T47D (cell line): ENCODE measurements at places on chromosomes 7 and 10.

DNA sequence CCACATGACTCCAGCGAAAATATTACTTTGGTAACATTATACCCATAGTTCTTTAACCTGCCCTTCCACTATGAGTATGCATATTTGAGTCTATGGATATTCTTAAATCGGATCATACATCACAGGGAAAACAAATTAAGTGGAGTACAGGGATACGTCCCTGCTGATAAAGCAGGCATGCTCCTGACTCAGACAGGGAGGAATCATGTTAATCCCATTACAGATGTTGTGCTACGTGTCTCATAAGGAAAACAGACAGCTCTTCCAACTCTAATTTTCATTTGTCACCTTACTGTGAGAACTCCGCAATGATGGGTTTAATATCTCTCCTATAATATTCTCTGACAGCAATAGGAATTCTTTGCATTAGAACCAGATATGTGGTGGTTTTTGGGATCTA is 469.5 kb upstream of the POM121L12 start:
- no peak for DNase-seq

DNA sequence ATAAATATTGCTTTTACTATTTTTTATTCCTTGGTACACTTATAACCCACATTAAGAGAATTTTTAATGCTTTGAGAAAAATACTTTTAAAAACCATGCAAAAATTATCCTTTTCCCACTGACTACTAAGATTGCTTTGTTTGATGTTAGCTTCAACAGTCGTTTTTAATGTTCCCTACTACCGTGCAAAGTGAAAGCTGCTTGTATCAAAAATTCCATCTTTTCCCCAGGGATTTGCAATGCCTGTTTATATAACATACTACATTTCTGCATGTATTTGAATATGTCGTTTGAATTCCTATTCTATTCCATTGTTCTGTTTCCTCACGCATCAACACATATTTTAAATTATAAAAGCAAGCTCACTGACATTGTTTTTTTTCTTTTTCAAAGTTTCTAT is 54.4 kb downstream of the TFPI2 start:
- DNase-seq, result no peak

GRCh38 chr7:94313926-94314325 is 80.8 kb upstream of the COL1A2 start:
- no peak for DNase-seq

GRCh38 chr7:69989551-69989950 is 391.3 kb downstream of the AUTS2 start:
- no peak for DNase-seq

DNA sequence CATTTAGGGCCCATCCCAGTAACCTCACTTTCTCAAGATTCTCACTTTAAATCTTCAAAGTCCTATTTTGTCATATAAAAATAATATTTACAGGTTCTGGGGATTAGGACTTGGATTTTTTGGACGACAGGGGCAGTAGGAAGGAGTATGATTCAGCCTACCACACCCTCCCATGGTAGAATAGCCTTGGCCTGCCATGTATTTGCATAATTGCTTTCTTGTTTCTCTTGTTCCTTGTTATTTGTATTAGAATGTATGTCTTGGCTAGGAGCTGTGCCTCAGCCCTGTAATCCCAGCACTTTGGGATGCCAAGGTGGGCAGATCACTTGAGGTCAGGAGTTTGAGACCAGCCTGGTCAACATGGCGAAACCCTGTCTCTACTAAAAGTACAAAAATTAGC is 92.5 kb downstream of the ELAPOR2 start:
- peak; percentile 15 for DNase-seq

- DNase-seq, result no peak
Measured at GRCh38 chr7:135683609-135684008, 21.3 kb downstream of the STMP1 start.

GRCh38 chr10:75726522-75727483 is 295.4 kb downstream of the LRMDA start:
- DNase-seq, result no peak

DNA sequence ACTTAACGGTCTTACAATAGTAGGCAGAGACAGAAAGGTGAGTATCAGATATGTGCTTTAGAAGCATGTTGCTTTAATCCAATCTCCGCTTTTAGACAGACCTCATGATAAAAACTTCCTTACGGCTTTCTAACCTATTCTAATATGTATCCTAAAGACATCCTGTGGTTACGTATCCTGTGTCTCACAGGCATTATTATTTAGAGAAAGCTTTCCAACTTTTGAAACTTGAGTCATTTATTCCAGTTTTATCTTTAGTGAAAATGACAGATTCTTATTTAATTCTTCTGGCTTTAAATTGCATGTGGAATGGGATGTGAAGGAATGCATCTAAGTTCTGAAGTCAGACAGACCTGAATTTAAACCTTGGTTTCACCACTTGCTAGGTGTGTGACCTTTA is 118.9 kb downstream of the OTUD1 start:
- no peak for DNase-seq

- no peak for DNase-seq
Measured at GRCh38 chr7:86978808-86979506, 80.5 kb downstream of the ELAPOR2 start.

DNA sequence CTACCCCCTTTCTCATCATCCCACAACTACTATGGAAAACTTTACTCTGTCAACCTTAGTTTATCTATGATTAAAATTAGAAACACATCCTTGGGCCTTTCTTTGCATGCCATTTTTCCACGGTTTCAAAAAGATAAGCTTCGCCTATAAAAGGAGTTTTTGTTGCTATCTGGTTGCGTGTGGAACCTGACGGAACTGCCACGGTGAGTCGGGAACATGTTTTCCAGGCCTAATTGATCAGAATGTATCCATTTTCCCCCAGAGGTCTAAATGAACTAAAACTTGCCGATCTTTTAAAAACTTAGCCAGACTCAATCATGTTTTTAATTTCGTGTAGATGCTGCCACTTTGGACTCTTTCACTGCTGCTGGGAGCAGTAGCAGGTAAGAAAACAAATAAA is at the start of gene PNLIP:
Gene PNLIP, plus strand, starts transcription at position 176 of the 400 bp plus-strand sequence. Its CDS starts 162 bp downstream, at position 338.
- DNase-seq, result no peak

- DNase-seq, result no peak
Measured at GRCh38 chr7:28165261-28165660, 15.3 kb downstream of the JAZF1 start.

DNA sequence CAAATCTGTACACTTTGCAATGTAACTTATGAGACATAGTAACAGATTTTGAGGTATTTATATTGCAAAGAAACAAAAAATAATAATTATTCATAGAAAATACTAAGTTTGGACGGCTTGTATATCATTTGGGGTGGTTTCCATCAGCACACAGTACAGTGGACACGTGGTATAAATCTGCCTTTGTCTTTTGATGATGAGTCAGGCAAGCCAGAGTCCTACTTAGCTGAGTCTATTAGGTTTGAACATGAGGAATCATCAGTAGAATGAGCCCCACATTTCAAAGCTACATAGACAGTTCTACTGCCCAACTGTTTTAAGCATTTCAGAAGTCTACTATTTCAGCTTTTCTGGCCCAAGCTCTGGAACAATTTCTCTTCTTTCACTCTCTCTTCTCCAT is 803.2 kb downstream of the PHTF2 start:
- DNase-seq, result no peak

GRCh38 chr10:79255007-79255507 is 92.2 kb upstream of the PPIF start:
- DNase-seq, result no peak

DNA sequence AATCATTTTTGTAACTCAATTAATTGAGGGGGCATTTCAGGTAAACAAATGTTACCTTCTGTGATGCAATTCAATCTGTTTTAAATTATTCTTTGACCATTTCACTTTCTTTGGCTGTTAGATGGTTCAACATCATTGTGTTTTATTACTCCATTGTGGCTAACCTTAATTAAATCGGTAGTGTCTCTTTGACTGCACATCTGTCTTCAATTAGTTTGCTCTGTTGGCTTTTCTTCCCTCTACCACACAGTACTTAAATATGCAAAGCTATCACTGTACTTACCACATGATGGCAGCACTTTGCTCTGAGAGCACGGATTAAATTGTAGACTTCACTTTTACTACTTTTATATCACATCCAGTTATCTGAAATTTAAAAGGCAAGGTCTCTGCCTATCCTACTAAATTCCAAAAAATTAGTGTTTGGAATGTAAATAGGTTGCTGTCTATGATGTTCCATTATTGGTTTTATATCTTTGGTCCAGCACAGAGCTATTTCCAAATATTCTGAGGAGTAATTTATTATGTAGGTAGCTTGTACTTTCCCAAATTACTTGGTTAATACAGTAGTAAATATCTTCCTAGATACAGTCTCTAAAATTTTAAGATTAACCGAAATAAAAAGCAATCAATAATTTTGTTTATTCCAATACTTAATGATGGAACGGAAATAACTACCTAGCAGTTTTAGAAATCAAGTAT is 352.0 kb downstream of the PCLO start:
- peak; percentile 52 for DNase-seq

DNA sequence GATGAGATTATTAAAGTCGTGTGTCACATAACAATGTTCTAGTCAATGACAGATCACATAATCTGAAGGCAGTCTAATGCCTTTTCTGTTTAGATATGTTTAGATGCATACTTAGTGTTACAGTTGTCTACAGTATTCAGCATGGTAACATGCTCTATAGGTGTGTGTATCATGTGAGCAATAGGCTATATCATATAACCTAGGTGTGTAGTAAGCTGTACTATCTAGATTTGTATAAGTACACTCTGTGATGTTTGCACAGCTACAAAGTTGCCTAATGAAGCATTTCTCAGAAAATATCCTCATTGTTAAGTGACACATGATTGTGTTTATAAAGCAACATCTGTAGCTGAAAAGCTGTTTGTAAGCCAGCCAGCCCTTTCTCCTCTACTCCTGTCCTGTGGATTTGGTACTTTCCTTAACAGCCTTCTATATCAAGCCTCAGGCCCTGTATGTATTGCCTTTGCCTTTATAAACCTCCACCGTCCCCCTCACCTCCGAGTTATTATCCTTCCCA is 6.3 kb downstream of the HECTD2 start:
- DNase-seq, result no peak

DNA sequence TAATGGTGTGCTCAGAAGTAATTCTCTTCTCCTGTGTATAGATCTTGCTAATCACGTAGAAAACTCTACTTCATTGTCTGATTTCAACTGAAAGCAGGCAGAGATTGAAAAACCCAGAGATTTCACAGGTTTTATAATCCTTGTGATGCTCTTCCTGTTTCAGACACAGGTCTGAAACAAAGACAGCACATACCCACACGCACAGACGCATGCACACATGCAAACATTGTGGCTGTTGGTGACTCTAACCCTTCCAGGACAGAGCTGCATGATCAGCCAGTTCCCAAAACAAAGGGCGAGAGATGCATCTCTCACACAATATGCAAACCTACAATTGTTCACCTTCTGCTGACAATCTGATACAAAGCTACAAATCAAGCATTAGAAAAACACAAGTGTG is 11.1 kb upstream of the TFEC start:
- DNase-seq, result no peak

DNA sequence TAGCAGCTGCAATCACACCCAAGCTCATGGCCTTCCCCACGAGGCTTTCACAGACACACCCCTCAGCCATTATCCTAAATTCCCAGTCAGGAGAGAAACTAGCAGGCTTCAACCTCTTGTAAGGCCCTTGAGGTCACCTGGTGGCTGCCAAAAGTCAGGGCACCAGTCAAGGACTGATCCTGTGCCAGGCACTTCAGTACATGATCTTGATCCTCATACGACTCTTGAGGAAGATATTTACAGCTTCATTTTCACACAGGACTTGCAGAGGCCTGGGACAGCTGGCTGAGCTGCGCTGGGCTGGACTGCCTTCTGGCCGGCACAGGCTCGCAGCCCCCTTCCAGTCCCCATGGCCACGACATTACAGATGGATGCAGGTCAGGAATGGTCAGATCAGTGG is 8.8 kb downstream of the PDAP1 start:
- no peak for DNase-seq

DNA sequence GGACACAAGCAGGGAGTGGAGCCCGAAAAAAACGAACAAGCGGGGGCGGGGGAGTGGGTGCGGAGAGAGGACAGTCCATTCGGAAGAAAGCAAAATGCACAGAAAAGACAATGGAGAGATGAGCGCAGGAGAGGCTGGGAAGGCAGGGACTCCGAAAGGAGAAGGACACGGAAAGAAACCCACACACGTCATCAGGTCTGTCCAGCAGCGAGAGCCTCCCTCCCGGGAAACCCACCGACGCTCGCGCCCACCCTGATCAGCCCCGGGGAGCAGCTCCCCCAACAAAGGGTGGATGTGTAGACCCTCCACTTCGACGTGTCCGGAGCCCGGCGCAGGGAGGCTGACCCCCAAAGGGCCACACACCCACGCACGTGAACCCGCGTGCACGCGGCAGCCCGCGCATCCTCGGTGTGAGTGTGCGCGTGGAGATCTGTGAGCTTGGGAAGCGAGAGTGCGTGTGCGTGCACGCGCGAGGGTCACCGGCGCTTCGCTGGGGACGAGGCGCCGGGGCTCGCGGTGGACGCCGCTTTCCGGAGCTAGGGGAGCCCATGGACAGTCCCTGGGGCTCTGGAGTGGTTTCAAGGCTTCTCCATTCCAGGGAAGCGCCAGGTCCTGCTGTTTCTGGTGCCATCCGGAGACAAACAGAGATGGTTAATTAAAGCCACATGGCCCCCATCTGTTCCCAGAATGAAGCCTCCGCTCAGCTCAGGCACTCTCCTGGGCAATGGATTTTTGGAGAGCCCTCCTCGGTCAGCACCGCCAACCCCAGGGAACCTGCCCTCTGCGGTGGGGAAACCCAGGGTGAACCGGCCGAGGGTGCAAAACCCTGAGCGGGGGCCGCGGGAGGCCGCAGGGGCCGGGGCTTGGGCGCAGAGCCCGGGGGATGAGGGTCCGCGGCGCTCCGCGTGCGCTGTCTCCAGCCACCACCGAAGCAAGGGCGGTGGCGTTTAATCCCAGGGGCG is 916 bp downstream of the LAMB1 start:
- DNase-seq, result no peak

GRCh38 chr7:41702635-41703371 is at the start of gene INHBA:
Gene INHBA (minus strand): TSS chr7:41703090. CDS start chr7:41700374, 2,716 bp downstream.
- no peak for DNase-seq

GRCh38 chr10:60853107-60853506 is 74.8 kb downstream of the CDK1 start:
- no peak for DNase-seq

DNA sequence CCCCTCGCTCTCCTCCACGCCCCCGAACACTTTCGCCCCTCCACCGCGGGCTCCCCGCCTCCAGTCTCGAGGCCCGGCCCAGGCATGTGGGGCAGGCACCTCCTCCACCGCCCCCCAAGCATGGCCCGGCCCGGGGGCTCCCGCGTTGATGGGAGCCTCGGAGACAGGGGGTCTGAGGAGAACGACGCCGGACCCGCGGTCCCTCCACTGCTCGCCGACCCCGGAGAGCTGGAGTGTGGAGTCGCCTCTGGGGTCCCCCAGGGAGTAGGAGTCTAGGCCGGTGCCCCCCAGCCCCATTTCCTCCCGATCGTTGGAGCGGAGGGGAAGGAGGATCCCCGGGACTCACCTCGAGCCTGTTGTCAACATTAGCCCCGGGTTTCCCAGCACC is 206 bp downstream of the UPF2 start:
- DNase-seq, result no peak

DNA sequence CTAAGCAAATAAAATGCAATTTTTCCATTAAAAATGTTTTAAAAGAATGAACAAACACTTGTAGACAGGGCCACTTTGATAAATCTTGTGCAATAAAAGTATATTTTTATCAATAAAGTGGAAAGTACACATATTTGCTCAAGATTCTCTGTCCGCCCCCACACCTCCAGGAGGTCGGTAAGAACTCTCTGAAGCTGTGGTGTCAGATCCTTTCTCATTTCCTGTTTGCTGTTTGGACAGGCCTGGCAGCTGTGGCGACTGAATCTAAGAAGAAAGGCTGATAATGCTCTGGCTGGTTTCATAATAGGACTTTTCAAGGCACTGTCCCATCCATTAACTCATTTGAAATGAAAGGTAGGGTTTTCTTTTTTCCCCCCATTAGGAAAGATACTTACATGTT is 15.3 kb upstream of the ASB4 start:
- DNase-seq, result no peak
